ENCODE measurements at places on chromosomes 4 and X.
A peak's percentile ranks its signal among the peaks of the same experiment; 100 is the strongest.

- no peak for DNase-seq
These were observed 95.8 kb downstream of the ATXN3L start for GRCh38 chrX:13223868-13224567.

- DNase-seq, result peak; percentile 70
These were observed at the start of gene PIR for GRCh38 chrX:15493118-15493962. Gene PIR, minus strand, starts transcription at chrX:15493333. Its CDS starts 2,076 bp downstream, at chrX:15491257.

DNA sequence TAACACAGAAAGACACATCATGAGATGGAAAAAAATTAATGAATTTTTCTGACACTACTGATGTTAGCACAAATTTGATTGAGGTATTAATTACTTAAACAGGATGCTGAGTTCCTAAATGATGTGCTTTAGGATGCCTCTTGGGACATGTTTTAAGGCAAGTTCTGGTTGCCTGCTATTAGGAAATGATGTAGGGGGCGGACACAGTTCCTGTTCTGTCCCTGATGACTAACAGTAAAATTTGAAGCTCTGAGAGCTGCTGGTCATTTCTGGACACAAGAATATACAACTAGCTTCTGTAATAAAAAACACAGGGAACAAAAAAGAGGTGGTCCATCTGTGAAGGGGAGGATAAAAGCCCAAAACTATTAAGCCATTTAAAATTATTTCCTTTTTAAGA is 163.2 kb upstream of the ETNPPL start:
- no peak for DNase-seq

GRCh38 chrX:13151828-13152517 is 107.6 kb upstream of the FAM9C start:
- peak; percentile 12 for DNase-seq

GRCh38 chrX:133747196-133747595 is 238.2 kb downstream of the GPC3 start:
- no peak for DNase-seq

DNA sequence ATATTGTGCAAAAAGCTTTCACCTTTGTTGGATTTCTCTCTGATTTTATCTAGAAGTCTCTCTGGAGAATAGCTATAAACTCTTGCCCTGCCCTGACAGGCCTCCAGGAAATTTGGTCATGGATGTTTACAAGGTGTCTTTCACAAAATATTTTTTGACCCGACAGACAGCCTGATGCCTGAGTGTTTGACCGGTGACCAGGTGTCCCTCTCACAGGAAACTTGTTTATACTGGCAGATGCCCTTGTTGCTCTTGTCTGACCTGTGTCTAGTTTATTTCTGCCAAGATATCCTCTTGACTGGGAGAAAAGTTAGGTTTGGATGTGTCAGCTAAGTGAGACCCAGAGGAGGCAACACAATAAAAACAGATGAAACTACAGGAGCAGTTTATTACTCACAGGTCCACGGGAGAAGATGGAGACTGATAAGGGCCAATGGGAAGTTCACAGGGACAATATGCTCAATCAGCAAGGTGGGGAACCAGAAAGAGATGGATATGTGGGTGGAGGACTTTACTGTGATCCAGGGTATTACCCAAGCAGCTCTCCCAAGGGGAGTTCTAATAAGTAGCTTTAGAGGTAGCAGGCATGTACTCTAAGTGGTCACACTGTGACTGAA is 243.3 kb downstream of the ARAP2 start:
- DNase-seq, result no peak

- no peak for DNase-seq
These were observed 49.7 kb downstream of the GRXCR1 start for GRCh38 chr4:42942216-42942615.

- DNase-seq, result no peak
These were observed 297.5 kb upstream of the PABPC4L start for GRCh38 chr4:134499074-134499473.

GRCh38 chr4:188008377-188008776 is 12.8 kb downstream of the ZFP42 start:
- no peak for DNase-seq

DNA sequence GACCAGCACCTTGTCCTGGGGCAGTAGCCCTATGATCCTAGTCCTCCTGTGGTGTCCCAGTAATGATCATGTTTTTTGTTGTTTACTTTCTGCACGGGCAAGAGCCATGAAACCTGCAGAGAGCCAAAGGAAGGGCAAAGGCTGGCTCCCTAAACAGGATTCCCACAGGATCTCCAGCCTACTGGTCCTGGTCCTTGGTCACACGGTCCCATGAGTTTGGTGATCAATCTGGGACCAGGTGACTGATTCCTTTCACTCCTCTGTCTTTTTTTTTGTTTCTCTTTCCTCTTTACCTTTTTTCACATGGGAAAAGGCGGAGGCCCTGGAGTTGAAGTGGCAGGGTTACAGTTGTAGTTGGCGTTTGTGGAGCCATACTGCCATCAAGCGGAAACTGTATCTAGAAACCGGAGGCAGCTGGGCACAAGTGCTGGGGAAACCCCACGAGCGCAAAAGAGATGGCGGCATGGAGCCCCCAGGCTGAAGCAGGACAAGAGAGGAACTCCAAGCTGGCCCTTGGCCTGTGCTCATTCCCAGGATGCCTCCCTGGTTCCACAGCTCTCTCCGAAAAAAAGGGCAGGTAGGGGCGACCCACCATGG is 34.6 kb downstream of the NBDY start:
- DNase-seq, result no peak

DNA sequence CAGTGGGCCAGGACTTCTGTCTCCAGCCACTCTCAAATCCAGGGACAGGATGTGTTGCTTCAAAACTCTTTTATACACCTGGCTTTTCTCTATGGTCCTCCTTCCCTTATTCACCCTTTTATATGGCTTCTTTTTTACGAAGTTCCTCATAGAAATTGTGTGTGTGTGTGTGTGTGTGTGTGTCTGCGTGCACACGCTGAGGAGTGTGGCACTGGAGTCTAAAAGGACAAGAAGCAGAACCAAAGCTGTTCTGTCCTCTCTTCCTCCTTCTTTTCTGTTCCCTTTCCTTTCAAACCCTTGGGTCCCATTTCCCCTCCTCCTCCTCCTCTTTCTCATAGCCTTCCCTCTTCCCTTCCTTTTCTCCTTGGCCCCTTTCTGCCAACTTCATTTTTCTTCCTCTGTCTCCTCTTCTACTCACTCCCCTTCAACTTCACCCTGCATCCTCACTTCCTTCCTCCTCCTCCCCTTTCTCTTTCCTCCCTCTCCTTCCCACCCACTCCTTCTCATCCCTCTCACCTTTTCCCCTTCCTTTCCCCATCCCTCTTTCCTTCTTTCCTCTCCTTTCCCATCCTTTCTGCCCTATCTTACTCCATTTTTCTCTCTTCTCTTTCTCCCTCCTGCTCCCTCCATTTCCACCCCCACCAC is 360.5 kb downstream of the MID1IP1 start:
- DNase-seq, result no peak

DNA sequence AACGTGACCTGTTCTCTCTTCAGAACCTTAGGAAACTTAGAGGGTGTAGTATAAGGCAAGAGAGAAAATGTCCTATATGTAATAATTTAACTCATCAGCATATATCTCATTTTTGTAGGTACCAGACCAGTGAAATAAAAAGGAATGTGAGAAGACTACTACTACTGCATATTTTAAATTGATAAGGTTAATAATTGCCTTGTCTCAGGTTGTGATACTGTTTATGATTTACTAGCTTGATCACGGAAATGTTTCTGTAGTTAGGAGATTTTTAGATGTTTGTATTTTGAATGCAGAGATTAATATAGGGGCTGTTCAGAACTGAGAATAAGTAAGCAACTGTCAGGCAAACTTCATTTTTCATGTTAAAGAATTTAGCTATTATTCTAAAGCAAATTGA is 1563.4 kb downstream of the C4orf33 start:
- no peak for DNase-seq

DNA sequence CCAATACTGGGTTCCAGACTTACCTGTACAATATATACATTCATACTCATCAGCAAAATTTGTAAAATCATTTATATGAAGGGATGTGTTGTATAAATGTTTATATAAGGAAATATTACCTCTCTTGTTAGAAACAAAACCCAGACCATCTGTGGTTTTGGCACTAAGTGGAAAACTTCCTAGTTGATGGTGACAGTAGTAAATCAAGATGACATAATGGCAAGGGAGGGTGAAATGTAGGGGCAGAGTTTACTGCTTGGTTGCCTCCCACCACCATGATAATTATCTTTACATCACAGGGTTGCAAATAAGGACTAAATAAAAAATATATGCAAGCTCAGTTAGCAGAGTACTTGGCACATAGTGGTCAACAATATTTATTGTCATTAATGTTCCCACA is 365.3 kb upstream of the TEX13C start:
- no peak for DNase-seq

DNA sequence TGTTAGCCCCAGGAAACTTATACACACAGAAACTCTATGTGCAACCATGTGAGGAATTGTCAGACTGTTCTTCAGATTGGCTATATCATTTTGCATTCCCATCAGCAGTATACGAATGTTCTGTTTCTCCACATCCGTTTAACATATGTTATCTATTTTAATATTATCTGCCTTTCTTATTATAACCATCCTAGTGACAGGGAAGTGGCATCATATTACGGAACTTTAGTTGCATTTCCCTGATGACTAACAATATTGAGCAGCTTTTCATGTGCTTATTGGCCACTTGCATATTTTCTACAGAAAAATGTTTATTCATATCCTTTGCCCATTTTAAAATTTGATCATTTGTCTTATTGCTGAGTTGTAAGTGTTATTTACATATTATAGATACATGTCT is 36.5 kb upstream of the IL15 start:
- no peak for DNase-seq

DNA sequence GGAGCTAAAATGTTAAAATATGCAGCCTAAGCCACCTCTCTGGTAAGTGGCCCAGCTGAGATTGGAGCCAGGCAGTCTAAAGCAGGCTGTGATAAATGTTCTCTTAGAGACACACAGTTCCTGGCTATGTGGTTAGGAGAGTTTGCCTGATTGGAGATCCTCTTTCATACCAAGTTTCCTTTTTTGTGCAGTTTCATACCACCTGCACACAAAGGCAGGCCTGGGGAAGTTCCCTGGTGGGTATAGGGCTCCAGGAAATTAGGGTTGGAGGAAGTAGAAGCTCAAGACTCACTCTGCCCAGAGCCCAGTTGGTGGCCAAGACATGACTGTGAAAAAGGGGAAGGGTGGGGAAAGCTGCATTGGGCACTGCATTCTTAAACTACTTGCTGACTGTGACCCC is 16.9 kb downstream of the CYBB start:
- DNase-seq, result no peak

- peak; percentile 50 for DNase-seq
These were observed 17.2 kb downstream of the GPR174 start for GRCh38 chrX:79161655-79162054.

GRCh38 chr4:124803641-124804040 is 91.1 kb upstream of the ANKRD50 start:
- DNase-seq, result no peak

- no peak for DNase-seq
These were observed 136.4 kb upstream of the FGF13 start for GRCh38 chrX:138847930-138848329.

DNA sequence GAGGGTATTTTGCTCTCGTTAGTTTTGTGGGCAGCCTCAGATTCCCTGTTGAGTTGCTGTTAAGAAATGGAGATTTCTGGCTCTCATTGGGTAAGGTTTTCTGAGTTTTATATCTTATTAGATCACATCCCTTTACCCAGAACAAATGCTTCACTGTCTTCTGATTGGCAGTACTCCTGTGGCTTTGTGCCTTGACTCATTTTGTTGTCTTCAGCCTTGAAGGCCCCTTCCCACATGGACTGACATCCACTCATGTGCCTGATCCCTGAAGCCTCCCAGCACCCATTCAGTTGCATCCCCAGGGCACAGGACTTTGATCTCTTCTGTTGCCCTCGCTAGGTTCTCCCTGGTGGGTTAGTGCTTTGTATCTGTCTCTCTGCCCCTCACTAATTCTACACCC is 10.4 kb downstream of the MED28 start:
- DNase-seq, result no peak

DNA sequence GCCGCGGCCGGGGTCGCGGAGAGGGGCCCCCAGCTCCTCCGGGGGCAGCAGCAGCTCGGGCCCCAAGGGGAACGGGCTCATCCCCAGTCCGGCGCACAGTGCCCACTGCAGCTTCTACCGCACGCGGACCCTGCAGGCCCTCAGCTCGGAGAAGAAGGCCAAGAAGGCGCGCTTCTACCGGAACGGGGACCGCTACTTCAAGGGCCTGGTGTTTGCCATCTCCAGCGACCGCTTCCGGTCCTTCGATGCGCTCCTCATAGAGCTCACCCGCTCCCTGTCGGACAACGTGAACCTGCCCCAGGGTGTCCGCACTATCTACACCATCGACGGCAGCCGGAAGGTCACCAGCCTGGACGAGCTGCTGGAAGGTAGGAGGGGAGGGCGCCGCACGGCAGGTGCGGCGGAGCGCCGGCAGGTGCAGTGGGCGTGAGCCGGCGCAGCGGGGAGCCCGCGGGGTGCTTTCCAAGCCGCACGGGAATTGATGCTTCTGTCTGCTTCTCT is 886 bp downstream of the DCLK2 start:
- peak; percentile 41 for DNase-seq

DNA sequence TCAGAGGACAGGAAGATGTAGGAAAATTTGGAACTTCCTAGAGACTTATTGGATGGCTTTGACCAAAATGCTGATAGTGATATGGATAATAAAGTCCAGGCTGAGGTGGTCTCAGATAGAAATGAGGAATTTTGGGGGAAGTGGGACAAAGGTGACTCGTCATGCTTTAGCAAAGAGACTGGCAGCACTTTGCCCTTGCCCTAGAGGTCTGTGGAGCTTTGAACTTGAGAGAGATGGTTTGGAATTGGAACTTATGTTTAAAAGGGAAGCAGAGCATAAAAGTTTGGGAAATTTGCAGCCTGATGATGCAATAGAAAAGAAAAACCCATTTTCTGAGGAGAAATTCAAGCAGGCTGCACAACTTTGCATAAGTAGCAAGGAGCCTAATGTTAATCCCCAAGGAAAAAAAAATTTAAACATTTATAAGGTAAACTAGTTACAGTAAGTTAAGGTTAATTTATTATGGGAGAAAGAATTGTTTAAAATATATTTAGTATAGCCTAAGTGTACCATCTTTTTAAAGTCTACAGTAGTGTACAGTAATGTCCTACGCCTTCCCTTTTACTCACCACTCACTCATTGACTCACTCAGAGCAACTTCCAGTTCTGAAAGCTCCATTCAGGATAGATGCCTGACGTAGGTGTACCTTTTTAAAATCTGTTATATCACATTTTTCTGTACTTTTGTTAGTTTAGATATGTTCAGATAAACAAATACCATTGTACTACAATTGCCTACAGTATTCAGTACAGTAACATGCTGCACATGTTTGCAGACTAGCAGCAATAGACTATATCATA is 101.2 kb downstream of the FAM13A start:
- no peak for DNase-seq

GRCh38 chr4:30005995-30006394 is 714.2 kb upstream of the PCDH7 start:
- DNase-seq, result no peak

DNA sequence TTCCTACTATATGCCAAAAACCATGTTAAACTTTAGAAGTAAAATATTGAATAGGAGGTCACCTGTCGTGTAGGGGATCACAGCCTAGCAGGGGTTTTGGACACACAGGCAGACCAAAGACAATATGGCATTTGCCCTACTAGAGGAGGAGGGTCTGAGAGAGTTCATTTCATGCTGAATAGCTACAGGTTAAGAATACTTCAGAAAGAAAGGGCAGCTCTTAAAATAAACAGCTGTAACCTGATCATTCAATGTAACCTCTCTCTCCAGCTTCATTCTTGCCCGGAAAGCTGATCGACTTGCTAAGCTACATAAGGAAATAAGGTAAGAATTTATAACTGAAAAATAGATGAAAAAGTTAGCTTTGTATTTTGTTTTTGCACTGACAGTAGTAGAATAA is 79.9 kb downstream of the MAOA start:
- DNase-seq, result no peak

GRCh38 chr4:3527101-3527913 is 4.9 kb downstream of the LRPAP1 start:
- DNase-seq, result no peak

All from activated T-cell treated with anti-CD3 and anti-CD28 coated beads, Interleukin-2, amount 50 U/mL, for 72 hours (primary cell).